ENCODE measurements at places on chromosomes 4 and X.

DNA sequence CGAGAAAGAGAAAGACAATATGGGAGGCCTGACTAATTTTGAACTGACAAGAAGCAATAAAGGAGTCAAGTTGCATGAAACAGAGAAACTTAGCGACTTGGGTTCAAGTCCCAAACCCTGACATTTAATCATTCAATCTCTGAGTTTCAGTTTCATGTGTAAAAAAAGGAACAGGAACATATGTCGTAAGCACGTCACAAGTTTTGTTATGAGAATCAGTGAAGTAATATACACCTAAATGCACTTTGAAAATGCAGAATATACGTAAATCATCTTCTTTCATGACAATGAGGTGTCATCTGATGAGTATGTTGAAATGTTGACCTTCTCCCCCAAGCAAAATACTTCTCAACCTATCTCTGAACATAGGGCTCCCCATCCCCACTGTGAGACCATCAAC, 10.4 kb downstream of the ACOT9 start:
- DNase-seq: no peak

DNA sequence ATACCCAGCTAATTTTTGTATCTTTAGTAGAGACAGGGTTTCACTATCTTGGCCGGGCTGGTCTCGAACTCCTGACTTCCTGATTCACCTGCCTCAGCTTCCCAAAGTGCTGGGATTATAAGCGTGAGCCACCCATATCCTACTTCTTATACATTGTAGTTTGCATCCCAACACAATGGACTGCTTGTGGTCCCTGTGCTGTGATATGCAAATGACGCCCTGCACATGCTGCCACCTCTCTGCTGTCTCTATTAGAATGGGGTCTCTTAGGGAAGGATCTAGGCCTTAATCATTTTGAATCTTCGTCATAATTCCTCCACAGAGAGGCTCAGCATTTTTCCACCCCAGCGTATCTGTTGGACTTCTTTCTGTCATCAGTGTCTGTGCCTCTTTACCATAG, 595.9 kb downstream of the ADGRL3 start:
- no peak for DNase-seq

- DNase-seq: no peak
Measured at GRCh38 chr4:99504804-99505502, 5.9 kb upstream of the C4orf17 start.

DNA sequence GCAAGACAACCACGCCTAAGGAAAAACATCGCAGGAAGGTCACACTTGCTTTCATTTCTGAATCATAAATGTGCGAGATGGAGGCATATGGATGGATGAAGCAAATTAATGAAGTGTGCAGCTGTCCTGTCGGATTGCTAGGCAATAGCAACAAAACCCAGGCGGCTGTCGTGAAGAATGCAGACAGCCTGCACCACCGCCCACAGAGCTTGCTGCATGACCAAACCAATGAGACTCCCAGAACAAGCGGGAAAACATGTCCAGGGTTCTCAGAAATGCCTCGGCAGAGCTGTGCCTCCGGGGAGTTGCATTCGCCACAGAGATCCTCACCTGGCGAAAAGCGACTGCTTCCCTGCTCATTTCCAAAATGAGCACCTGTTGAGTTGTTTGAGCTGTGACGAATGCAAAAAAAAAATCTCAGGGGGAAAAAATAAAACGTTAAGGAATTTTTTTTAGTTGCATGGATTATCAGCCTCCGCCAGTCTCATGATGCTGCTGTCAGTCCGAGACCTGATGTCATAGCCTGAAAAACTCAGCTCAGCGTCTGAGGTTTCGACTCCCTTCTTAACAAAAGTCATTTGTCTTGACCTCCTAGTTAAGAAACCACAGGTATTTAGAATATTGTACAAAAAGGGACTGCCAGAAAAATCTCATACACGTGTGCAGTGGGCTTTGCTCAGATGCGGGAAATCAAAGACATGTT, 155.5 kb upstream of the MXRA5 start:
- DNase-seq: no peak

DNA sequence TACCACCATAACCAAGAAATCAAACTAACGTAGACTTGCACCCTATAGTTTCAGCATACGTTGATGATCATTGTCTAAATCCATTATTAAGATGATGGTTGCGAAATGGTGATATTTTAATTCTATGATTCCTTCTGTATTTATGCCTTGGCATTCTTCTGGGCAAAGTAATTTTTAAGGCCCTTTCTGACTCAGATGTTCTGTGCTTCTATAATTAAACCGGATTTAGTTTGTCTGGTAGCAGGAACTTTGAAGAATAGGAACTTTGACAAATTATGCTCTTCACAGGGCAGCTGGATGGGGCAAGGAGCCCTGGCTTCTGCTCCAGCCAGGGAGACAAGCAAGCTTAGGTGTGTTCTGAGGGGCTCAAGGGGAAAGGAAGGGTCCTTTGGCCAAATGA, 23.8 kb upstream of the PLAC1 start:
- no peak for DNase-seq

DNA sequence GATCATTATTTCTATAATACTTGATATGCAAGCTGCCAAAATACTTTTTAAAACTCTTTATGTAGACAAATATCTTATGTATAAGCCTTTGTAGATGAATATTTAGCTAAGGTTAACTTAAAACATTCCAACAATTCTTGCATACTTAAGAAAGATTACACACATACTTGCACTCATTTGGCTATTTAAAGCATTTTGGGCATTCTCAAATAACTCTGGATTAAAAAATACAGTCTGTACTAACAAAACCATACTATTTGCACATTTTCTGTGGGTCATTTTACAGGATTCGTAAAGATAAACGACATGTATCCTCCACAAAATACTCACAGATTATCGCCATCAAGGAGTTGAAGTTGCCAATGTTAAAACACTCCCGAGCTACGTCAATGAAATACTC, 26.5 kb downstream of the RASGEF1B start:
- DNase-seq: no peak
